ENCODE measurements at places on chromosomes 2 and 18.

DNA sequence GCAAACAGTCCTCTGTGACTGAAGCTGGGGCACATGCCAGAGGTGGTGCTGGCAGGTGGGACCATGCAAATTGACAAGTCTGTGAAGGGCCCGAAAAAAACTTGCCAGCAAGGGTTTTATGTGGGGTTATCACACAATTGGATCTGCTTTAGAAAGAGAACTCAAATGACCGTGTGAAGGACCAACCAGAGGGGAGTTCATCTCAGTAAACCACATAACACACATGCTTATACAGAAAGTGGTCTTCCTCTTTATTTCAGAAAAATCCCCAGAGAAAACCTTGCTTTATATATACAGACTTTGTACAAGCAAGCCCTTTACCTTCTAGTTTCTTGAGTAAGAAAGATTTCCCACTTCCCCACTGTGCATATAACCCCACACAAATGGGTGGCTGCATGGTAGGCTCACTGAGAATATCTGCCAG, 46.7 kb downstream of the KIDINS220 start:
- no peak for DNase-seq

DNA sequence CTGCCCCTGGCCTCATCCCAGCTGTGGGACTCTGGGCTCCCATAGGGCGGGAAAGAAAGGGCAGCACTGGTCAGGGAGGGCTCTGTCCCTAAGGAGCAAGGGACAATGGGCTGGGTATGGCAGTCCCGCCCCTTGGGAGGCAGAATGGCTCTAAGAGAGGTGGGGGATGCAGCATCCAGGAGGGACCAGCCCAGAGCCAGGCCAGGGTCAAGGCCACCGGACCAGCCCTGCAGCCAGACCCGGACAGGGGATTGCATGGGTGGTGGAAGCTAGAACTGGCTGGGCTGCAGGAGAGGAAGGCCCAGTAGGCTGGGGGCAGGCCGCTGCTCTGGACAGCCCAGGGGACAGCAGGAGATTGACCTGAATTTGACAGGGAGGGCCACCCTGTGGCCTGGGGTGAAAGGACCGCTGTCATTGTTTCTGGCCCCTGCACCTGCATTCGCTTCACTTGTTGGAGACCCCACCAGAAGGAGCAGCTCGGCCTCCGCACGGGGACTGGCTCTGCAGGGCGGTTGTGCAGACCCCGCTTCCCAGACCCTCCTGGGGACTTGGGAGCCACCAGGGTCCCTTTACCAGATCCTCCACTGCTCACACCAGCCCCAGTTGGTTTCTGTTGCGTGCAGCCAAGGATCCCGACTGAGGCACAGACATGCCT, 14.6 kb downstream of the RAMP1 start:
- no peak for DNase-seq

- DNase-seq: no peak
These were observed at the start of gene KHK for GRCh38 chr2:27086724-27087593. Gene KHK (plus strand): TSS chr2:27086772. CDS start chr2:27087260, 488 bp downstream.

- no peak for DNase-seq
These were observed 81.9 kb downstream of the MOGAT1 start for GRCh38 chr2:222753251-222753824.

GRCh38 chr2:103135679-103136078, 373.8 kb downstream of the TMEM182 start:
- no peak for DNase-seq

DNA sequence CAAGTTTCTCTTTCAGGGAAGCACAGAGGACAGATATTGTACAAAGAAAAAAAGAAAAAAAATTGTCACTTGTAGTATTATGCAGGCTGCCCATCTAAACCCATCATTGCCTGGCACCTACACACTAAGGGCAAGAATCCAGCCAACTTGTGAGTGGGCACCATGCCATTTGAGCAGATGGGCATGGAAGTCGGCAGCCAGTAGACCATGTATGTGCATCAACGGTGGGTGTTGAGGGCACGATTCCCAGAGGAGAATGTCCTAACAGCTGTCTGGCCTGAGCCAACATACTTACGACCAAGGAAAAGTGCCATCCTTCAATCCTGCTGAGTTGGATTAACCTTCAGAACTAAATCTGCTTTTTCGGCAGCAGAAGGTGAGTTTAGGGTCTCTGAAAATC, 63.9 kb downstream of the ARHGAP15 start:
- DNase-seq: no peak

DNA sequence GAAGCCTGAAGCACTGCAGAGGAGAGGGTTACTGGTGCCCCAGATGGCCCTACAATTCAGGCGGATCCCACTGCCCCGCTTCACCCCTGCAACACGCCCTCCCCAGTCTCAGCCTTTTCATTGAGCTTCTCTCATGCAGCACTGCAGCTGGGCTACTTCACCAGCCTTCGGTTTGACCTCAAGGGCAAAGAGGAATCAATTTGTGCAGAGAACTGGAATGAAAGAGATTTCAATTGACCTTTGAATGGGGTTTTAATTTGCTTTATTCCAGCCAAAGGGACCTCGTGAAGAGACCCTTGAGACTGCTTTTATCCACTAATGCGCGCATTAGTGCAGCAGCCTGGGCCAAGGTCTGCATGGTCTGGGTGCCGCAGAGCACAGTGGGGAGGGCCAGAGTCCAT, 8.8 kb upstream of the POMC start:
- DNase-seq: no peak

DNA sequence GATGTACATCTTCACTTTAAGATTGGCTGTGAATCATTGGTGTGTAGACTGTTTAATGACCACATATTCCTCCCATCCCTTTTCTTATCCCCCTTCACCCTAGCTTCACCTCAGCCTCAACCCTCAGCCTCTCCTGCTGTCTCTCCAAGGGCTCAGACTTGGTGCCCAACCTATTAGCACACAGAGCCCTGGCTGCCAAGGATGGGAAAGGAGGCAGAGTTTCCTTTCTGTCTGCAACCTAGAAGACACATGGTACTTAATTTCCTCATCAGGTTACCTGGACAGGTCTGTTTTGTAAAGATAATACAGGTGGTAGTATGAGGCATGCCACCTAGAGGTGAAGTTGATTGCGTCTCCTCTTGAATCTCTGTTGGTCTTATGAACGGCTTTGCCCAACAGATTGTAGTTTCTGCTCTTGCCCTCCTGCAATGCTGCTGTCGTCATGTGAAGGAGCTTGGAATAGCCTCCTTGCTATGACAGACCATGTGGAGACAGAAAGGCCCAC, 44.5 kb upstream of the RMND5A start:
- no peak for DNase-seq

DNA sequence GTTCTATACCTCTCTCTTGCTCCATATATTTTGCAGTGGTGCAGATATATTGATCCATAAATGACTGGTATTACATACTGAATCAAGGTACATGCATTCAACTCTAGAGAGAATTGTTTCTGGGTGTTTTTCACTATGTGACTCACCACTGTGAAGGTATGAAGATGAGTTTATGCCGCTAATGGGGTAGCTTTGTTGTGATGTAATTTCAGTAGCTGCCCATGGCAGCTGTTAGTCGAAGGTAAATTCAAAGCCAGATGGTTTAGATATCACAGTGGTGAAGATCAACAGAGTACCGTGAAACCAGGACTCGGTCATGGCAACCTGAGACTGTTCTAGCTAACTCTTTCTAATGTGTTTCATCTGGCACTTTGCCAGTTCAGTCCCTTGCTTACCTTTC, 50.4 kb downstream of the PKP4 start:
- DNase-seq: no peak

- no peak for DNase-seq
These were observed 1.8 kb downstream of the IL36RN start for GRCh38 chr2:113060796-113061195.

DNA sequence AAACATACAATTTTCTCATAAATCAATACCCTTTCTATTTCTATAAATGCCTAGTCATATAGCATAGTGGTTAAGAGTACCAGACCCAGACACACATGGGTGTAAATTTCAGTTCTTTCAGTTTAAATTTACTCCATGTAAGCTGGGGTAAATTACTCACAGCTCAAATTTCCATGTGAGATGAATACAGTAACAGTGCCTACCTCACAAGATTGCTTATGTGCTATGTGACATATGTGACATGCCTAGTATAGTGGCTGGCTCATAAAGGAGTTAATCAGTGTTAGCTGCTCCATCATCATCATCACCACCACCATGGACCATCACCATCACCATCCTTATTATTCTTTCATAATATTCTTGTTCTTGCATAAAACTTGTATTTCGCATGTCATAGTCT, 61.6 kb upstream of the CD302 start:
- no peak for DNase-seq

DNA sequence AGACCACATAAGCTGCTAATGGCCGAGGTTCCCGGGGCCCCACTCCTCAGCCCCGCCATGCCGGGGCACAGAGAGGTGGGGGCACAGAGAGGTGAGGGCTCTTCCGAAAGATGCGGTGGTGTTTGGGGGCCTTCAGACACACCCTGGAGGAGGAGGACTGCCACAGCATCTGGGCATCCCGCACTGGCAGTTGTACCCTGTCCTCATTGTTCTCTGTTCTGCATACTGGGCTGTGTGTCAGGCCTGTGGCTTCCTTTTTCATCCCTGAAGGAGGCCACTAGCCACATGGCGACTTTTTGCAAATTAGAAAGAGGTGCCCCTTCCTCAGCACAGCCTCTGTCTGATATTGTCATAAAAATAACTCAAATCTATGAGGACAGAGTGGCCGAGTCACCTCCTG, 150.1 kb downstream of the CTIF start:
- no peak for DNase-seq

- DNase-seq: no peak
These were observed 146.2 kb downstream of the RPIA start for GRCh38 chr2:88837511-88838160.

DNA sequence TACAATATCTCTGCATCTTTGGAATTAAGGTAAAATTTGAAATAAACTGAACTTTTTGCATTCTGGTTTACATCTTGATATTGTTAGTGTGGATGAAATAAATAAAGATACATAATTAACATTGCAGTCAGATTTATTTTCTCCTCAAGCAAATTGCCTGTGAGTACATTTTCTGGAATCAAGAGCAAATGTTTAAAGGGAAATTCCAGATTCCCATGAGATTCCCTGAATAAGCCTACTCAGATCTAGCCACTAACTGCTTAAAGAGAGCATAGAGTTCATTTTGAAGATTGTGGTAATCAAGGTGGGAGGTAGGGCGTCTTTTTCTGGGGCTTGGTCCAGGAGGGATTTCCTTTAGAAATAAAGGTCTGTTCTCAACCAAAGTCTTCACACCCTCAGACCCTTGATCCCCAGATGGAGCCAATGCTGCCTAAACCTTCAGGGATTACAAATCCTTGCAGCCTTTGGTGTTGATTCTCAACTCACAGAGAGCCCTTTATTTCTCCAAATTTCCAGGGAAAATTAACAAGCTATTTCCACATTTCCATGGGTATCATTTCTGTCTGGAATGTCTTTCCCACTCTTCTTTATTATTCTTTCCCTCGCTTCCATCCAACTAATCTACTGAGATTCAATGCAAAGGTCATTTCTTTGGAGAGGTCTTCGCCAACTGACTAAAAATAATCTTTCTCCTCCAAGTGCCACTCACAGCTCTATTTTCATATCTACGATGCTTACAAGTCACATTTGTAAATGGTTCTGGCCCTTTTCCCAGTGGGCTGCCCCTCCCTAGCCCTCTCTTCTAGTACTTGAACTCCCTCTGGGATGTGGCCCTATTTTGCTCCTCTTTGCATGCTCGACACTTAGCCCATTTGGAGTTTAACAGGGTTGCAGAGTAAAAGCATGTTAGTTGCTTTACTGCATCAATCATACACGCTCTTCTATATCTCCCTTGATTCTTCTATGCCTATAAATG, 79.8 kb upstream of the SPATS2L start:
- DNase-seq: no peak

DNA sequence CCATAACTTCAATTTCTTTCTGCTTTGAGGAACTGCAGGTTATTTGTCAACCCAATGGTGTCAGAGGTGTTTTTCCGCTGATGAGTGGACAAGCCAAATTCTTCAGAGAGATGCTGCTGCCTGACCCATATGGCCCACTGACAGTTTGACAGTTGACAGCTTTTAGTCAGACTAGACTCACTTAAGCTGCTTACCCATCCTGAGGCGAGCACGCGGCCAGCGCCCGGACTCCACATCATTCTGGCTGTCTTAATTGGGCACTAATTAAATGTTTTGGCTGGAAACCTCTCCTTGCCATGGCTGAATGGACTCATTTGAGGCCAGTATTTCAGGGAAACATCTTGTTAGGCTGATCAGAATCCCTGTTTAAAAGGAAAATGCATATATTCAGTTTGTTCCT, 316.1 kb upstream of the FANCL start:
- no peak for DNase-seq

DNA sequence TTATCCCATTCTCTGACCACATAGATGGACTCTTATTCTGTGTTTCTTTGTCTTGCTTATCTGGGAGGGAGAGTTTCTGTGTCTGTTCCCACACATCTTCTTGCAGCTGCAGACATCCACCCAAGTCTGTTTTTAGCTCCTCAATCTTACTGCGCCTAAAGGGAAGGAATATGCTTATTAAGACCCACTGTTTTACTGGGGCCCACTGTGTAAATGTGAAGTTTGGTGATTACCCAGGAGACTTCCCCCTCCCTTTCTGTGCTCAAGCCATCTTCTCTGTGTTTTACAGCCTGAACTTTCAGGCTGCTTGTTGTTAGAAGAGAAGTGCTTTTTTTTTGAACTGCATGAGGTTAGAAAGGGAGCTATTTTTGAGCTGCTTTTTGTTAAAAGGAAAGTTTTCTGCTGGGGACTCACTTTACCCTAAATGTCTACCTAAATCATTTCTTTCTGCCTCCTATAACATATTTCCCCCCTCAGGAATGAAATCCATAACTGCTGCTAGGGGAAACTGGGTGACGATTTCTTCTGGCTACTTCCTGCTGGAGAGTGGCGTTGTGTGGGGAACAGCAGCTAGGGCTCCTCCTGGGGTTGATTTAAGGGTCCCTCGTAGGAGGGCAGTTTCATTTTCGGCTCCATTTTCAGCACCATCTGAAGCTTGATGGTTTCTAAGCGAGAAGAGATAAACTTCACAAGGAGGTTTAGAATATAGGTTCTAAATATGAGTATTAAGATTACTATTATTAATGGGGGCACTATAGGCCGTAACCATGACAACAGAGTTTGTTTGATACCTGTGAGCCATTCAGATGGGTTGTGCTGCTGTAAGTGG, 39.5 kb upstream of the GMCL1 start:
- DNase-seq: no peak

GRCh38 chr2:219722276-219722879, 94.9 kb downstream of the SLC4A3 start:
- DNase-seq: no peak
